Endothelial cell (in vitro differentiated cells): ENCODE measurements at places on chromosomes 1 and 21.

DNA sequence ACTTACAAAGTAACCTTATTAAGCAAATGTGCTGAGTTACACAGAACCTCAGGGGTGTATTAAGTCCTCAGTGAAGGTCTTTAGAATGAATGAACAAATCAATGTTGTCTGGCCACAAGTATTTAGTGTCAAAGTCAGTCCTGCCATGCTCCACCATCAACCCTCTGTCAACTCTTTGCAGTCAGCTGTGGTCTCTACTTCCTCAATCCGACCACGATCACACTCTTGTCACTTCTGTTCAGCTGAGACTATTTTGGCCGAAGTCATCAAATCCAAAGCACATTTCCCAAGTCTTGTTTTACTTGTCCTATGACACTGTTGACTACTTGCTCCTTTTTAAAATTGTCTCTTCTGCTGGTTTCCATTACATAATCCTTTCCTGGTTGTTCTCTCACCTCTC lies 173.5 kb downstream of the ST6GALNAC5 start:
- DNase-seq, result no peak

- DNase-seq, result no peak
These were observed 23.1 kb upstream of the SMAP2 start for GRCh38 chr1:40350391-40350790.

- DNase-seq, result no peak
These were observed 17.5 kb downstream of the MAB21L3 start for GRCh38 chr1:116128664-116129063.

GRCh38 chr1:81498471-81499462 lies 302.0 kb upstream of the ADGRL2 start:
- no peak for DNase-seq

DNA sequence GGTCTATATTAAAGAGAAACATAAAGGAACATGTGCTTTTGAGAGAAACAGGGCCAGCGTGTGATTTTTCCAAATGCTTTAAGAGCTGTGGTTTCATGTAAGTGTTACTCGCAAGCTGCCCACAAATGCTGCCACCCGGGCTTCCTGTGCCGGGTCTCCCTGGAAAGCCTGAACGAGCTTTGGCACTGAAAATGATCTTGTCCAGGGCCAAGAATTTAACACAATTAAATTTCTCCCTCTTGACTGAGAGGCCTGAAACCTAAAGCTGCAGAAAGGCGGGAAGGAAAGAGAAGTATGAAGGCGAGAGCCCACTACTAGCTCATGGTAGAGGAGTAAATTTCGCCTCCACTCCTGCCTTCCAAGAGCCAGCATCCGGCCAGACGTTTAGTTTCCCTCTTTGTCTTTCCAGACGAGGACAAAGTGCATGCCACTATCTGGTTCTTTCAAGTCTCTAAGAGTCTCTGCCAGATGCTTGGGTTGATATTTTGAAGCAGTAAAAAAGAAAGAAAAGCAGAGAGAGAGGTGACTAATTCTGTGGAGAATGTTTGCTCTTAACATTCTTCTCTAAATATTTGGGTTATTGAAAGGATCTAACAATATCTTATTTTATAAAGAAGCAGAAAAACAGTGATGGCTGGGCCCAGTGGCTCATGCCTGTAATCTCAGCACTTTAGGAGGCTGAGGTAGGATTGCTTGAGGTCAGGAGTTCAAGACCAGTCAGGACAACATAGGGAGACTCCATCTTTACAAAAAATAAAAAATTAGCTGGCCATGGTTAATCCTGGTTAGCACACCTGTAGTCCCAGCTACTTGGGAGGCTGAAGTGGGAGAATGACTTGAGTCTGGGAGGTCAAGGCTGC lies 100.0 kb upstream of the HNRNPU start:
- DNase-seq, result no peak

- DNase-seq, result no peak
These were observed 61.5 kb upstream of the RGS2 start for GRCh38 chr1:192747301-192747700.

- DNase-seq, result no peak
These were observed 445.9 kb downstream of the KIF26B start for GRCh38 chr1:245600658-245601057.

GRCh38 chr1:116751146-116751545 lies 3.1 kb upstream of the CD2 start:
- no peak for DNase-seq

DNA sequence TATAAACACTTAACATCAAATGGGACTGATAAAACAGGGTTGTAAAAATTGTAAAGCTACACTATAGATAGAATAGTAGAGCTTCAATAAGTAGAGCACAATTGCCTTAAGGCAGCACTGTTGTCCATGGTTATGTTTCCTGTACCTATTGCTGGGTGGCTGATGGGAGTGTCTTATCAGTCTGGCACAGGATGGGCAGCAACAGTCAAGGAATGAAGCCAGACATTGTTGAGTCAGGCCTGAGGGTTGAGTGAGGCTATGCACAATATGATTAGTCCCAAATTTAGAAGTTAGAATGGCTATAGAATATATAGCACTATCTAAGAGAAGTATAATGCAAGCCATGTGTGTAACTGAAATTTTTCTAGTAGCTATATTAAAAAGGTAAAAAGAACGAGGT lies 25.0 kb upstream of the CD1D start:
- no peak for DNase-seq

GRCh38 chr1:240732390-240732789 lies 120.4 kb upstream of the GREM2 start:
- no peak for DNase-seq

DNA sequence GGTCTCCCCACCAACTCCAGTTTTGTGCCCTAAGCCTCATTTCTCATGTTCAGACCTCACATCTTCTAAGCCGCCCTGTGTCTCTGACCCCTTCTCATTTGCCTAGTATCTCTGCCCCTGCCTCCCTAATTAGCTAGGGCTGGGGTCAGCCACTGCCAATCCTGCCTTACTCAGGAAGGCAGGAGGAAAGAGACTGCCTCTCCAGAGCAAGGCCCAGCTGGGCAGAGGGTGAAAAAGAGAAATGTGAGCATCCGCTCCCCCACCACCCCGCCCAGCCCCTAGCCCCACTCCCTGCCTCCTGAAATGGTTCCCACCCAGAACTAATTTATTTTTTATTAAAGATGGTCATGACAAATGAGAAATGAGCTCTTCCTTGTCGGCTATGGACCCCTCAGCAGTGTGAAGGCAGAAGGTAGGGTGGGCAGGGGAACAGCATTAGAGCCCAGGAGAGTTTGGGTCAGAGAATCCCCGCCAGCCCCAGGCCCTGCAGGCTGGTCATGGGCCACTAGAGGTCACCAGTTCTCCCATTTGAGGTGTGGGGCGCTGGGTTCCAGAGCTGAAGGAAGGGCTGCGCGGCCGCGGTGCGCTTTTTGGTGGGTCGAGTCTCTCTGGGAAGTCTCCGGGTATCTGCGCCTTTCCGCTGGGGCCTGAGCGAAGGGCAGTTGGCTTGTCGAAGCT lies 11.5 kb downstream of the ADAMTSL4 start:
- DNase-seq, result peak; percentile 95

GRCh38 chr21:35163411-35163810 lies 114.3 kb upstream of the RUNX1 start:
- DNase-seq, result no peak

GRCh38 chr1:156698995-156699394 lies 6.4 kb downstream of the CRABP2 start:
- no peak for DNase-seq

GRCh38 chr1:223363057-223363855 lies 720 bp downstream of the SUSD4 start:
- DNase-seq, result peak; percentile 28

- DNase-seq, result no peak
These were observed 276.0 kb upstream of the PLD5 start for GRCh38 chr1:242800521-242800920.

- DNase-seq, result no peak
These were observed 230.9 kb downstream of the DUSP10 start for GRCh38 chr1:221510793-221511503.

DNA sequence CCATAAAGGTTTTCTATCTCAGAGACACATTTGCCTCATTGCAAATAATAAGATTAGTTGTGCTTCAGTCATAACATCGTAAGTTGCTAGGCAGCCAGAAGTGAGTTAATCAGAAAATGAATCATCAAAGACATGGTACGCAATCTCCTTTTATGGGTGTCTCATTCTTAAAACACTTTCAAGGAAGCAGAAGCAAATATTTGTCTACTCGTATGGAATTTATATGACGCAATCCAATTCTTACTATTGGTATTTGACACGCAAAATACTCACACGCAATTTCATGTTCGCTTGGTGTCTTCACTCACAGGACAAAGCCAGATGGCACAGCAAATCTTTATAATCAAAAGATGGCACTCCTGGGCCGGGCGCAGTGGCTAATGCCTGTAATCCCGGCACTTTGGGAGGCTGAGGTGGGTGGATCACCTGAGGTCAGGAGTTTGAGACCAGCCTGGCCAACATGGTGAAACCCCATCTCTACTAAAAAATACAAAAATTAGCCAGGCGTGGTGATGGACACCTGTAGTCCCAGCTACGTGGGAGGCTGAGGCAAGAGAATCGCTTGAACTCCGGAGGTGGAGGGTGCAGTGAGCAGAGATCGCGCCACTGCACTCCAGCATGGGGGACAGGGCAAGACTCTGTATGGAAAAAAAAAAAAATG lies 56.4 kb downstream of the HLCS start:
- no peak for DNase-seq

DNA sequence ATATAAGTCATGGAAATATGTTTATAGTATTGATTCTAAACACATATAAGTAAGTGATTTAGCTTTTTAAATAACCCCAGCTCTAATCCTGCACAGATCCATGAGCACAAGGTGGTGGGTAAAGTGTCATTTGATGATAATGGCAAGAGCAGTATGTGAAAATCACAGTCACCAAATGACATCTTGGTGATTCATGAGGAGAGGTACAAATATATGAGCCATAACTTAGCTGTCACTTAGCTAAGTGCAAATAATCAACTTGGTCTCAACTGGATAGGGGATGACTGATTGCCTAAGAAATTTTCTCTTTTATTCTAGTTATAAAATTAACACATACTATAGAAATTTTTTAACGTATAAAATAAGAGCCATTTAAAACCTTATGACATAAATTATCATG lies 198.1 kb downstream of the ZZZ3 start:
- DNase-seq, result no peak

DNA sequence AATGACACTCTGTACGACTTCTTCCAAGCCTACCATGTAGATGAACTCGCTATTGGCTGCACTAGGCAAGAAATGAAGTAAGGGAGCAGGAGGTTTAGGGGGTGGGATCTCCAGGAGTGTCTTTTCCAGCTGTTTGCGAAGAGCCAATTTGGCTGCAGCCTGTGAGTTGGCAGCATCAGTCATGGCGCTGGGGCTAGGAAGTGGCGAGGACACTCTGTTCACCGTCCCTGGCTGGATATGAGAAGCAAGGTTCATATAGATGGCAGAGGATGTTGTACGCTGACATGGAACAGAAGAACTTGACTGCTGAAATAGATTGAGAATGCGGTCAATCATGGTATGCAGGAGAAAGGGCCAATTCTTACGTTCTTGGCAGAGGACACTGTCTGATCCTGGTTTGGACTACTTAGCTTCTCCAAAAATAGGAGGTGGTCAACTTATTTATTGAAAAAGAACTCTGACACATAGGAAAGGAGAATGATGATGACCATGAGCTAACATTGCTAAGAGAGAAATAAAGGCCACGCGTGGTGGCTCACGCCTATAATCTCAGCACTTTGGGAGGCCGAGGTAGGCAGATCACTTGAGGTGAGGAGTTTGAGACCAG lies 41.2 kb downstream of the SLC27A3 start:
- DNase-seq, result no peak

DNA sequence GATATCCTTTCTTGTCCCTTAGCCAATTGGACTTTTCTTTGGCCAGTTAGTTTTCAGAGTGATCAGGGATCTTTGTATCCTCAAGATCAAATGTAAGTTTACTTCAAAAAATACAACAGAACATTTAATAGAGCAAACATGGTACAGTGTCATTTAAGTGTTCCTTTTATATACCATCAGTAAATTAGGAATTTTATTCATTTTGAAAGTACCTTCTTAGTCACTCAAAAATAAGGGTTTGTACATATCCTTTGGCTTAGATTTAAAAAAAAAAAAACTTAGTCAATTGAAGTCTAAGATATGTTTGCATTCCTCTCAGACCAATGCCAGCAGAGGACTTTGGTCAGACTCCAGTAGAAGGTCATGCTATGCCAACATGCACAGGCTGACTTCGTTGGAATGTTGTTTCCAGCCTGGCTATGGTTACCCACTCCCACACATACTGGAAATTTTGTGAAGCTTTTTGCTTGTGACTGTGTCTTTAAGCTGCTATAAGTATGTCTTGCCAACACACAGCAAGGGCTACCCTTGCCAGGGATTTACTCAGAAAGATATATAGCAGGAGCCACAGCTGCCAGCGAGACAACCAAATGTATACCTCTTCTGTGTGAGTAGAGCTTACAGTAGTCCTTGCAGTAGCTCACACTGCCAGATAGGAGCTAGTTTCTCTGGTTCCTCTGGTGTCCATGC lies 81.5 kb upstream of the LRIF1 start:
- no peak for DNase-seq

DNA sequence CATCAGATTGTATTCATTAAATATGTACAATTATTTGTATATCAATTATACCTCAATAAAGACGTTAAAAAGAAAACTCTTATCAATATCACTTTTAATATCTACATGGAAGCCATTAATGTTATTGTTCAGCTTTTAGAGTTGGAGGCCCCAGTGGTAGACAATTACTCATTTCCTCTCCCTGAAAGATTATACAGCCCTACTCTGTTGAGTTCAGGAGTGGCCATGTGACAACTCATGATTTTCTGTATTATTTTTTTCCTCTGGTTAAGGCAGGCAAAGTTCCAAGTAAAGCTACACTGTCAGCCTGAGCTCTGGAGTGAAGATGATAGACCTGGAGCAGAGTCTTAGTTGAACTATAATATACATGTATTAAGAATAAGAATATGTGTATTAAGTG lies 247.9 kb upstream of the B3GALT2 start:
- no peak for DNase-seq

DNA sequence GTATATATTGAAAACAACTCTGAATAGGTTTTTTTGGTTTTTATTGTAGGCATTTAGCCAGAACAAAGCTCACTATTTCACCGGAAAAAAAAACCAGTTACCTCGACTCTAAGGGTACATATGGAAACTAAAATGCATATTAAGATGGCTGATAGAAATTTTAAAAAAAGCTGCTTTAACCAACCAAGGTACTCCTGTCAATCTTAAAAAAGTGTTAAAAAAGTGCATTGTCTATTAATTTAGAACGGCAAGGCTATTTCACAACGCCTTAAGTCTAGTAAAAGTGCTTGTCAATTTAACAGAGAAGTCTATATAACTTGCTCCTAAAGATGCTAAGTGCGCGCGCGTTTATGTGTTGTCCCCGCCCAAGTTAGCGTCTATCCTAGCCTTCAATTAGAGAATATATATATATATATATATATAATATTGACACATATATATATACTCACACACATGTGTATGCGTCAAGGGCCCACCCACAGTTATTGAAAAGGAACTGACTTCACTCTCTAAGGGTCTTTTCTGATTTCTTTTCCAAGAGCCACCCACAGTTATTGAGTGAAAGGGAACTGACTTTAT lies 934 bp downstream of the ASPM start:
- no peak for DNase-seq

GRCh38 chr1:77415579-77415978 lies 133.8 kb downstream of the AK5 start:
- no peak for DNase-seq

- no peak for DNase-seq
These were observed 11.9 kb upstream of the KCNN3 start for GRCh38 chr1:154881820-154882535.
